ENCODE measurements at places on chromosomes 4 and X. TPM values are rescaled to one million over a fixed set of nuclear protein-coding genes. Genes with fewer than 3 reads are reported as not detected.
A peak's percentile ranks its signal among the peaks of the same experiment; 100 is the strongest.

Gene IL9R
- not detected for total RNA-seq

Gene CTPS2
- total RNA-seq = 8.1 TPM

Gene HSD17B13
- total RNA-seq = not detected

Gene FBXL5
- total RNA-seq = 48.4 TPM

Gene CTAG1A
- not detected for total RNA-seq

Gene CT45A10
- 152 TPM for total RNA-seq

DNA sequence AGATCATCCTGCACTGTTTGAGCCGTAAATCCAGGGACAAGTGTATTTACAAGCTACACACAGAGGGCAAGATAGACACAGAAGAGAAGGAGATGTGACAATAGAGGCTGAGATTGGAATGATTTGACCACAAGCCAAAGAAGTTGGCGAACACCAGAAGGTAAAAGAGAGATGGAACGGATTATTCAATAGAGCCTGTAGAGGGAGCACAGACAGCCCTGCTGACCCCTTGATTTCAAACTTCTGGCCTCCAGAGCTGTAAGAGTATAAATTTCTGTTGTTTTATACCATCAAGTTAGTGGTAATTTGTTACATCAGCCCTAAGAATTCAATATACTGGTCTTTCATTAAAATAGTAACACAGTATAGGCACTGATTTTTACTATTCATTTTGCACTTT lies 447.8 kb downstream of the FAT4 start:
- peak; percentile 35 for DNase-seq

GRCh38 chrX:39144956-39145355 lies 343.7 kb downstream of the MID1IP1 start:
- no peak for DNase-seq

DNA sequence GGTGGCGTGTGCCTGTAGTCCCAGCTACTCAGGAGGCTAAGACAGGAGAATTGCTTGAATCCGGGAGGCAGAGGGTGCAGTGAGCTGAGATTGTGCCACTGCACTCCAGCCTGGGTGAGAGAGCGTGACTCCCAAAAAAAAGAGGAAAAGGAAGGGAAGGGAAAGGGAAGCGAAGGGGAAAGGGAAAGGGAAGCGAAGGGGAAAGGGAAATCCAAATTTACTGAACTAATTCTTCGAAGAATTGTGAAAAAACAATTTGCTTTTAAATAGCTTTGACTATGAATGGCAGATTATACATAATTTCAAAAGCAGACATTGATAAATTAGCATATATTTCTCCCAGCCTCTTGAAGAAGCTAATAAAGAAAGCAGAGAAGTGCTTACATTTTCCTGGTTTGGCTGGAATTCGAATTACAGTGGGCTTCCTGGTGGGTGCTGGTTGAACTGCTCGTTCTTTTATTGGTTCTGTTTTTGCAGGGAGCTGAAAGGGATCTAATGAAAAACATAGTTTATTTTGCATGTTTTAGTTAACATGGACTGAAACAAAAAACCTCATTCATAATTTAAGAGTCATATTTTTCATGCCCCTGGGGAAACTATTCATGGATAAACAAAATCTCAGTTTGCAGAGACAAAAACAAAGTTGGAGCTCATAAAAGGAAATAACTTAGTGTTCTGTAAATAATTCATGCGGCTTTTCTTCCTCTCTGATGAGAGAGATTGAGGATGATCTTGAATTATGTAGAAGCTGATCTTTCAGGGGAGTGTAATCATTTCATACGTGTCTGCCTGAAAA lies 66.0 kb downstream of the RPS3A start:
- peak; percentile 61 for DNase-seq

DNA sequence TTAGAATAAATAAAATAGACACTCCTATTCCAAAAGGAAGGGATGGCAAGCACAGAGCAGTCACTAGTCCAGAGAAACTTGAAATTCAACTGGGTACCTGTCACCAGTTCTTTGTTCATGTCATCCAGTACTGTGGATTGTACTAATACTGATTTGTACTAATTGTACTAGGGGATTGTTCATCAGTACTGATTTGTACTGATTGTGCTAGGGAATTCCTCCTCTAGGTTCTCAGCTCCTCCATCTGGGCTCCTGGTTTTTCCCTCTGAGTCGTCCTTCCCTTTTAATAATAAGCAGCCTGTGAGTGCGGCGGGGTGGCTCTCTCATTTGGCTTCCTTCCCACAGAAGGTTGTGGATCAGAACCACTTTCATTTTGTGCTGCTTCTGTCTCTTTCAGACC lies 31.0 kb upstream of the SOD3 start:
- DNase-seq = no peak

DNA sequence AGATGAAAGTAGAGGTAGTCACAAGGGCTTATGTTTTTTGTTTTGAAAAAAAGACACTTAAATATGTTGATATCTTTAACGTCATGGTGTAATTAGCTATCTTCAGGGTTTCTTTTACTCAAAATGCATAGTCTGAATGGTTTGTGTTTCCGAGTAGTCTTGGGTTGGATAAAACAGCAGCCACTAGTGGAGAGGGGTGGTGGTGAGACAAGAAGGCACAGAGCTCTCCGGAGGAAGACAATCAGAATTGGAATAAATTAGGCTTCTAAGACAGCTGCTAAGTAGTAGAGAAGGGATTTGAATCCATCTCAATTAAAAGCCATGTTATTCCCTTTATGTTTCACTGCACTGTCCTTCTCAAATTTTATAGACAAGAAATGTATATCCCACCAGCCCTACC lies 240.4 kb upstream of the VEGFC start:
- peak; percentile 25 for DNase-seq

DNA sequence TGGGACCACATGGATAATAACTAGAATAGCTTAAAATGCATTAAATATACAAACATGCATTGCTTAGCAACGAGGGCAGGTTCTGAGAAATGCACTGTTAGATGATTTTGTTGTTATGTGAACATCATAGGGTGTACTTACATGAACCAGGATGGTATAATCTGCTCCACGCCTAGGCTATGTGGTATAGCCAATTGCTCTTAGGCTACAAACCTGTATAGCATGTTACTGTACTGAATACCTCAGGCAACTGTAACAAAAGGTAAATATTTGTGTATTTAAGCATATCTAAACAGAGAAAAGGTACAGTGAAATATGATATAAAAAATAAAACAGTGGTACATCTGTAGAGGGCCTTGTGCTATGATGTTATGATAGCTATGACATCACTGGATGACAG lies 169.2 kb upstream of the IL15 start:
- DNase-seq = no peak

GRCh38 chrX:115360220-115360781 lies 70.8 kb downstream of the LUZP4 start:
- DNase-seq = no peak

DNA sequence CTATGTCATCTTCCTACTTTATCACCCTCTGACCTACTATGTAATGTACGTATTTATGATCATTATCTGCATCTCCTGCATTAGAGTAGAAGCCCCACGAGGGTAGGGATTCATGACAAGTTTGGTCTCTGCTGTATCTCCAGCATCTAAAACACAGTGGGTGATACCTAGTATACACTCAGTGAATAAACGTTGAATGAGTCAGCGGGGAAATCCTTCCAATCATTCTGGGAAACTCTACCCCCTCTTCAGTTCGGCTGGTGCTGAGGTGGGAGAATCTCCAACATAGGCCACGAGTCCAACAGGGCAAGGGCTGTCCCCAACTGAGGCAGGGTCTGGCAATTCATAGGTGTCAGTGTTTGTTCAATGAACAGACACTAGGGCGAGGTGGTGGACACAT lies 74.4 kb upstream of the EFNB1 start:
- DNase-seq = no peak

DNA sequence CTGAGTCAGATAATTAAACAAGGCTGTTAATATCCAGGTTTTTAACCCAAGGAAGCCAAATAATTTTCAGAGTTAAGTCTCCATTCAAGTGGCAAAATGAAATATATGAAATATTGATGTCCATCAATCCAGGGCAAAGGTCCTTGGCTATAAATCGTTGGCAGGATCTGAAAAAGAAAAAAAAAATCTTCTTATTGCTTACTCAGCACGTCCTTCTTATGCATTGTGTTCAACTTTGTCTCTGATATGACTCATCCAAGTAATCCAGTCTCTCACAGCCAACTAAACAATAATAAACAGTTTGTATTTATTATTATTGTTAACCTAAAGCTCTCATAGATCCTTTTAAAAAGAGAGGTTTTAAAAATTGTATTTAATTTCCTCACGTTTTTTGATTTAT lies 851.2 kb downstream of the ADGRL3 start:
- no peak for DNase-seq

DNA sequence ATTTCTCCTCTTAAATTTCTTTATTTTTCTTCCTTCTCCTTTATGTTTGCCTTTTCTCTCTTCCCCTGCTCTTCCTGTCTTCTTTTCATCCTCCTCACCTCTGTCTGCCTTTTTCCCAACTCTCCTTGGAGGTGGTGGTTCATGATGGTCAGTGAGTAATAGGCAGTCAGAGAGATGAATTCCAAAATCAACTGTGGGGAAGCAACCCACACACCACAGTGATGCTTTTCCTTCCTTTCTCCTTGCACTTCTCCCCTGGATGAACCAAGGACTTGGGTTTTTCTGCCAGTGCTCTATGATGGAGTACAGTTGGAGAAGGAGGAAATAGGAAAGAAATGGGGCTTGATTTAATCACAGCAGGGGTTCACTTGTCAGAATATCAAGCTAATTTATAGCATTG lies 153.8 kb downstream of the DCK start:
- DNase-seq = no peak

DNA sequence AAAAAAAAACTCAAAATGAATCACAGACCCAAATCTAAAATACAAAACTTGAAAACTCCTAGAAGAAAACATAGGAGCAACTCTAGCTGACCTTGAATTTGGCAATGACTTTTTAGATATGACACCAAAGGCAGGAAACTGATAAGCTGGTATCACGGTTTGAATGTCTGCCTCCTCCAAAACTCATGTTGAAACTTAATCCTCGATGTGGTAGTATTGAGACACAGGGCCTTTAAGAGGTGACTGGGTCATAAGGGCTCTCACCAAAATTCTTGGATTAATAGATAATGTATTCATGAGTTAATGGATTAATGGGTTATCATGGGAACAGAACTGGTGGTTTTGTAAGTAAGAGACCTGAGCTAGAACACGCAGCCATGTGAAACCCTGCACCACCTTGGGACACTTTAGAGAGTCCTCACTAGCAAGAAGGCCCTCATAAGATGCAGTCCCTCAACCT lies 40.5 kb downstream of the FRYL start:
- DNase-seq = no peak

DNA sequence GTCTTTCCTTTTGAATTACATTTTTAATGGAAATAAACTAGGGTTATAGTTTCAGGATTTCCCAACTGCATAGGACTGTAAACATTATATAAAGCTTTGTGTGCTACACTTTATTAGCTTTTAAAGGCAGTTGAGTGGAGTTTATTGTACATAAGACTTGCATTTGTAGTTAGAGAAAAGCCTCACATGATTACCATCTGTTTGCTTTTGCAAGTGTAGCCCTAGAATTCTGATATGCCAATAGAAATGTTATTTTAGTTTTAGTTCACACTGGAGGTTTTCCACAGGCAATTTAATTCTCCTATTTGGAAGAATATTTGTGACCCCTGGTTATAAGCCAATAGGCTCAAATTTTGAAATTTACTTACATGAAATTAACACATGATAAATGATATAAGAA lies 41.3 kb upstream of the ANK2 start:
- no peak for DNase-seq

- no peak for DNase-seq
Measured at GRCh38 chrX:54178100-54178940, 4.7 kb downstream of the FAM120C start.
